ENCODE measurements at places on chromosomes 12 and 14.
A peak's percentile ranks its signal among the peaks of the same experiment; 100 is the strongest.

DNA sequence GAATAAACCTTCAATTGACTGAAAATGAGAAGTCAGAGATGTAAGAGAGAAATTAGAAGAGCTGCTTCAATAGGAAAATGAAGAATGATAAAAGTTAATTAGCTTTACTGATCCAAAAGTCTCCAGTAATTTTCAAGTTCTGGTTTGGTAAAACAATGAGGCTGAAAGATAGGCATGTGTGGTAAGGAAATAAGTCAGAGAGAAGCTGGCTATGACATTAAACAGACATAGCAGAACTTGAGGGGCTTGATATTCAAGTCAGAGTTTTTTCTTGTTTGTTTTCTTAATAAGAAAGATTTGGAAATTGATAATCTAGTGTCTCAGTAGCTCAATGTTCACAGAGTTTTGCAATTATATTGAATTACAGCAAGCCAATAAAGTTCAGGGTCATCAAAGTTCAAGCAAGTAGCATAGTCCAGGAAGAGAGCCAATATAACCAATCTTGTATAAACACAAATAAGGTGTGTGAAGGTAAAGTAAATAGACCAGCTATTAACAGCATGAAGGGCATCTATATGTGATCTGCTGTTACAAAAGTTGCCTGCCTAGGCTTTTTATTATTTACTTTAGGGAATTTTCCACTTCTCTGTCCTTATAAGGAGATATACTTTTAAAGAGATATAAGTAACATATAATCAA is 1111.5 kb downstream of the TRHDE start:
- DNase-seq, result no peak

- DNase-seq, result no peak
These were observed 4.4 kb downstream of the MMP17 start for GRCh38 chr12:131832321-131833231.

GRCh38 chr14:81737938-81738337 is 204.3 kb upstream of the SEL1L start:
- no peak for DNase-seq

- no peak for DNase-seq
These were observed 41.9 kb downstream of the TTC8 start for GRCh38 chr14:88866305-88866704.

- no peak for DNase-seq
These were observed 556 bp downstream of the GPRC5A start for GRCh38 chr12:12891881-12892355.

DNA sequence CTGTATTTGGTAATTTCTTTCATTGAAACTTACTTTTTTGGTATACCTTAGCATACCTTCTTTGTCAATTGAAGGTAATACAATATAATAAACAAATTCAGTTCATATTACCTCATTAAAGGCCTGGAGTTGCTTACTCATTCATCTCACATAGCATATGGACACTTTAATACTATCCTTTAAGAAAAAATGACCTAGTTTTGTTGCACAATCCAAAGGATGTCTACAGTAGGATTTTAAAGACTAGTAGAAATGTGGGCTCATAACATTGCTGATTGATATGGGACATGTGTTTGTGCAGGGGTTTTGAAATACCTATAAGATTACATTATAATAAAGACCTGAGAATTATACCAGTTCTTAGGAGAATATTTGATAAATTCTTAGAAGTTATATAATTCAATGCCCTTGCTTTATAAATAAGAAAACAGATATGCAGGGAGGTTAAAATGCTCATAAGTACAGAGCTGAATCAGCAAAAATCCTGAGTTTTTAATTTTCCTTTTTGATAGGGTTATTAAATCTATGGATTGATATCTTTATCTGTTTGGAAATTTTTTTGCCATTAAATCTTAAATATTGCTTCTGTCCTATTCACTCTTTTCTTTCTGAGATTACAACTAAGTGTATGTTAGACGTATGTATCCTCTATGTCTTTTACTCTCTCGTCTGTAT is 352.1 kb downstream of the ATP23 start:
- DNase-seq, result no peak

- DNase-seq, result no peak
These were observed 16.0 kb upstream of the RFX4 start for GRCh38 chr12:106566771-106567170.

GRCh38 chr12:126509572-126509971 is 1444.3 kb downstream of the AACS start:
- no peak for DNase-seq

- DNase-seq, result no peak
These were observed 17.6 kb downstream of the CALCOCO1 start for GRCh38 chr12:53709671-53710070.

GRCh38 chr12:82124711-82125380 is 233.3 kb downstream of the CCDC59 start:
- no peak for DNase-seq

DNA sequence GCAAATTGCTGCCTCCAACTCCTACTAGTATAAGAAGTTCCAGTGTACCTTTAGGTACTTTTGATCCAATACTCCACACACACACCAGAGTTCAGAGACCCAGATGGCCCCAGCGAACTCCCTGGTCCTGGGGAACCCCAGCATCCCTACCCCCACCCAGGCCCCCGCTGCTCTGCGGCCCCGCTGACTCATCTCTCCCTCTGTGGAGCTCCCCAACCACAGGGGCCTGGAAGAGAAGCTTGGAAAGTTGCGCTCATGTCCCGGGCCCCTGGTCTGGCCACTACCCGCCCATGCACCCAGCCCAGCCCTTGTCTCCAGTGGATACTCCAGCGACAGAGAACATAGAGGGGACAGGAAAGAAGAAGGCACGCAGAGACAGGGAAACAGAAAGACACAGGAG is 4.2 kb upstream of the SP7 start:
- DNase-seq, result no peak

- DNase-seq, result peak; percentile 7
These were observed 312.4 kb upstream of the RTL1 start for GRCh38 chr14:101215927-101216326.

DNA sequence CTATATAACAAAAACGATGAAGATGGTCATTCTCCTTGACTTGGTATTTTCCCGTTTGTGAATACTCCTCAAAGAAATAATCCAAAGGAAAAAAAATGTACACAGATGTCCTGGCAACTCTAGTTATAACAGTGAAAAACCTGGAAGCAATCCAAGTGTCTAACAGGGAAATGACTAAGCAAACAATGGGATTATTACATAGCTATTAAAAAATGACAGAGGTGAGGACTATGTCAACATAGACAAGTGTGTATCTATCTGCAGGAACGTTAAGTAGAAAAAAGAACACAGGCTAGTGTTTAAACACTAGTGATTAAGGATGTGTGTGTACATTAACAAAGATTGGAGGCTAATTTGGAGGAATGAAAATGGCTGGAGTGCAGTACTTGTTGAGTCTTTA is 5.9 kb upstream of the APOLD1 start:
- no peak for DNase-seq

GRCh38 chr14:43729143-43729542 is 777.9 kb downstream of the FSCB start:
- no peak for DNase-seq

DNA sequence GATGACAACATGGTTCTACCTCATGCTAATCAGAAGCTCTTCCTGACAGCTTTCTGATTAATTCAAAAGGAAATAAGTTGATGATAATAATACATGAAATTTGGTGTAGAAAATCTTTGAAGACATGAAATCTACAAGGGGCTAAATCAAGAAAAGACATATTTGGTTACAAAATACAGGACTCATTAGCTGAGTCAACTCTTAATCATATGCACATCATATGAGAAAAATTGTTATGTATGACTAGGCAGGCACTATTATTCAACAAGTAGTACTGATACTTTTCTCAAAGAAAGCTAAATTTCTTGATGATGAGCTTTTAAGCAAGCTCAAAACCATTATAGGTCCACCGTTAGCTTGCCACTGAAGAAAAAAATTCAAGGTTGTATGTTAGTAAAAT is 7.1 kb downstream of the ABCC9 start:
- no peak for DNase-seq

DNA sequence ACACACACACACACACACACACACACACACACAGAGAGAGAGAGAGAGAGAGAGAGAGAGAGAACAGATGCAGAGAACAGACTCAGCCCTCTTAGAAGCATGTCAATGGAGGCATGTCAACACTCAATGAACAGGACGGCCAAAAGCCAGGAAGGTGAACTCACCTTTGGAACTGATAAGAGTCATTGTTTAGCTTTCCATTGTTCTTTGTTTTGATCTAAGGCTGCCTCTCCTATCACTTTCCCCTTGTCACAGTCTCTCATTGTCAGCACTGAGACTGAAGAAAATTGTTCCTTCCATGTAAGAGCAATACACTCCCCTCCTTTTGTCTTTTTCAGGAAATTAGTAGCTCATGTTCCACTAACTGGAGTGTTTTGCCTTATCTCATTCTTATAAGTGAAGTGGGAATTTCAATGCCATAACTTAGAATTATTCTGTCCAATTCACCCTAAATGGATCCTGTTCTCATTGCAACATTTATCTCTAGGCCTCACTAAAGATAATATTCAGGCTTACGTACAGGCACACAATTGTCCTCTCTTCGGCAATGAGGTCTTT is 218.0 kb downstream of the DUSP6 start:
- no peak for DNase-seq

DNA sequence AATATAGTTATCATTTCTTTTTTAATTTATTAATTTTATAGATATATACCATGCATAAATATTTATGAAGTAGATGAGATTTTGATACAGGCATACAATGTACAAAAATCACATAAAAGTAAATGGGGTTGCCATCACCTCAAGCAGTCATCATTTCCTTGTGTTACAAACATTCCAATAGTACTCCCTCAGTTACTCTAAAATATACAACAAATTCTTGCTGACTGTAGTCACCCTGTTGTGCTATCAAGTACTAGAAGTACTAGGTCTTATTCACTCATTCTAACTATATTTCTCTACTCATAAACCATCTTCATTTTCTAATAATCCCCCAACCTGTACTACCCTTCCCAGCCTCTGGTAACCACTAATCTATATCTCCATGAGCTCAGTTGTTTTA is 432.6 kb upstream of the SYT1 start:
- DNase-seq, result no peak

DNA sequence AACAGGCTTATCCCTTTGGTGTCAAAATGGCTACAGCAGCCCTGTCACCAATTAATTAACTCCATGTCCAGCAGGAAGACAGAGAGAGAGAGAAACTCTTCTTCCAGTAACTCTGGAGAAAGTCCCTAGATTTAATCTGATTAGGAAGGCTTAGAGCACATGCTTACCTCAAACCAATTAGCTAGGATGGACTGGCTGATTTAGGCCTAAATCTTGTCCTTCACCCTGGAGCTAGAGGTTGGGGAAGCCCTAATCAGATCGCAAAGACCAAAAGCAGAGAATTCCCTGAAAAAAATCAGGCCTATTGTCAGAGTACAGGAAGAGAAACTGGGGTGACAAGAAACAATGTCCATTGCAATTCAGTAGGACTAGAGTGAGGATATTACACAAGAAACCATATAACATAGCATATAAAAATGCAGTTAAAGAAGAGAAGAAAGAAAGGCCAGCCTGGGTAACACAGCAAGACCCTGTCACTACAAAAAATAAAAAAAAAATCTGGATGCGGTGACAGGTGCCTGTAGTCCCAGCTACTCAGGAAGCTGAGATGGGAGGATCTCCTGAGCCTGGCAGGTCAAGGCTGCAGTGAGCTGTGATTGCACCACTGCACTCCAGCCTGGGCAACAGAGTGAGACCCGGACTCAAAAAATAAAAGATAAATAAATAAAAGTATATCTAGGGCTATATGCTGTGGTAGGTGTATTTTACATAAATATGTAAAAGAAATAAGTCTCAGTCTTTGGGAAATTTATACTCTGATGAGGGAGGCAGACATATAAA is 34.9 kb upstream of the TUBA1A start:
- DNase-seq, result no peak

GRCh38 chr14:22296722-22297121 is 292.3 kb downstream of the DAD1 start:
- no peak for DNase-seq

GRCh38 chr12:6771091-6771495 is 1.2 kb upstream of the LAG3 start:
- no peak for DNase-seq

GRCh38 chr14:68219407-68219806 is 399.8 kb downstream of the RAD51B start:
- DNase-seq, result no peak

- DNase-seq, result peak; percentile 62
These were observed 2.2 kb downstream of the OASL start for GRCh38 chr12:121036810-121037326.

- no peak for DNase-seq
These were observed 2.6 kb downstream of the GARIN2 start for GRCh38 chr14:67191768-67192290.

- no peak for DNase-seq
These were observed 140.8 kb upstream of the NEDD1 start for GRCh38 chr12:96766232-96766631.

GRCh38 chr12:16037533-16037932 is 126.4 kb downstream of the DERA start:
- DNase-seq, result no peak

DNA sequence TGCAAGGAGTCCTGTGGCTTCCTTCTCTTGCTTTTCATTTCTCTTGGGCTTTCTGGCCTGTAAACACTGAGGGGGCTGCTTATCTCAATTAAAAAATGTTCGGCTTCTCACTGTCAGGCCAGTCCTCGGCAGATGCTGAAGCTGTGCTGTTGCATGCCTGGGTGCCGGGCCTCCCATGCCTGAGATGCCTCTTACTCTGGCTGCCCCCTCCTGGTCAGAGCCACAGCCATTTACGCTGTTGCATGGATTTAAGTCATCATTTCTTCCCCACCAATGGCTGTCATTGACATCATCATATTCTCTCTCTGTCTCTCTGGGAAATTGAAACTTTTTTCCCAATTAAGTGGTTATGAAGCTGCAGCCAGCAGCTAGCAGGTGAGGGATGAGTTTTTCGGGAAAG is 53.7 kb downstream of the FOXN4 start:
- no peak for DNase-seq

DNA sequence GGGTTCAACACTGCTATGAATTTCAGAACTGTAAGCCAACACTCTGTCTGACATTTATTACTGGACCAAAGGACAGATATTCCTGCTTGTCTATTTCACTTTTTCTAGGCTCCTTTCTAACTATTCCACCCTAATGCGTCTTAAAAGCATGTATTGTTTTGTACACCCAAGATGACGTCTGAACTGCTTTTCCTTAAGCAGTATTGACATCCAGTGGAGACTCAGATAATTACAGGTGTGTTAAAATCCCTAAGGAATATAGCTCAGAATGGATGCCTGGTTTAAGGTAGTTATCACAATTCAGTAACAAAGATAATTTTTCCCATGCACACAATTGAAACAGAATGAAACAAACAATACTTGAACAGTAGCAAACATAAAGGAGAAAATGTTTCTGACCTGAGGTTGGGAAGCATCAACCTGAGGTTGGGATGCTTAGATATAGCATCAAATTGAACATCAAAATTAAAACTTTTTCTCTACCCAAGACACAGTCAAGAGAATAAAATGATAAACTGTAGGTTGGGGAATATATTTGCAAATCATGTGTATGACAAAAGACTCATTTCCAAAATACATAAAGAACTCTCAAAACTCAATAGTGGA is 93.7 kb upstream of the PTPRR start:
- no peak for DNase-seq
